ENCODE measurements at places on chromosomes 13 and 19. TPM values are rescaled to one million over a fixed set of nuclear protein-coding genes. Genes with fewer than 3 reads are reported as not detected.

DNA sequence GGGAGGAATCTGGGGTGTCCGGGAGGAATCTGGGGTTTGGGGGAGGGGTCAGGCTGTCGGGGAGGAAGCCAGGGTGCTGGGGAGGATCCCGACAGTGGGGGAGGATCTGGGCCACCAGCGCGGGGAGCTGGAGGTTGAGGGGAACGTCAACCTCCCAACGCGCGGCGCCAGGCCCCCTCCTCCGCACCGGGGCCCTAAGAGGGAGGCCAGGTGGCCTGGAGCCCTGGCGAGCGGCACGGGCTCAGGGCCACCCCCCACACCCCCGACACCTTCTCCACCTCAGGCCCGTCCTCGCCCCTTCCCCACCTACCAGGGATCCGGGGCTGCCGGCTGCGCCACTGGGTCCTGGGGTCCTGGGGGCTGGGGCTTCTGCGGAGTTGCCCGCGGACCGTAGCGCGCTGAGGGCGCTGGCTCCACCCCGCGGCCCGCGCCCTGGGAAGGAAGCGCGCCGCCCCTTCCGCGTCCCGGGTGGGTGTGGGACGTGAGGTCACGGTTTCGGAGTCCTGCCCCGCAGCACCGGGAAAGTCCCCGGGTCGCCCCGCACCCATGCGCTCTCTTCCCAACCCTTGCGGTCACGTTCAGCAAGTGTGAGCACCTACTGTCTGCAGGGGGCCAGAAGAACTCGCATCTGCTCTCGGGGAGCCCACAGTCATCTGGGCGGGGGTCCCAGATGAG, at the start of gene TICAM1:
Gene TICAM1, minus strand, starts transcription at position 409 of the 675 bp plus-strand sequence. CDS start 13,335 bp downstream, outside the sequence.
- no peaks in the 10 kb centered on the region for H3K27me3 ChIP-seq
- H3K27ac ChIP-seq = peak within 1 kb of the TSS; percentile 88

- H3K4me3 ChIP-seq = no peak overlapping the region
- no peak overlapping the region for H3K27ac ChIP-seq
- peak; percentile 81 for DNase-seq
- H3K27me3 ChIP-seq = no peaks in the 10 kb centered on the region
Measured at GRCh38 chr13:49292742-49293486, 45.2 kb downstream of the CDADC1 start.

GRCh38 chr19:33295621-33296487, 6.5 kb downstream of the CEBPA start:
- H3K27me3 ChIP-seq = no peaks in the 10 kb centered on the region
- DNase-seq = no peak
- no peaks in the 10 kb centered on the region for H3K36me3 ChIP-seq
- H3K27ac ChIP-seq = no peak overlapping the region
- H3K4me1 ChIP-seq = peaks cover 9% of the 10 kb centered on the region

DNA sequence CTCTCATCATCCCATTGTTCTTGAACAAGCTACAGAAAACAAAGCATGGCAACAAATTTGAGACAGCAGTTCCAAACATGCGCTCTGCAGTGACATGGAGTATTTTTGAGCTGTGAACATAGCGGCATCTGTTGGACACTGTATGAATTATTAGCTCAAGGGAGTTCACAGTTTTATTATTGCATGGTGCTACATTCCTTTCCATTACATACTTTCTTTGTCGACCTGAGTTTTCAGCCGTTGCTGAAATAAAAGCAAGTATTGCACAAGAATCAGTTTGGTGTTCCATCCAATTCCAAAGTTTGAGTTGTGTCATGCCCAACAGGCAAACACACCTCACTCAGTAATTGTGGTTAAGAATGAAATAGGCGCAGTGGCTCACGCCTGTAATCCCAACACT, 30.1 kb upstream of the METTL21C start:
- H3K36me3 ChIP-seq = no peaks in the 10 kb centered on the region
- H3K4me3 ChIP-seq = no peak overlapping the region
- no peaks in the 10 kb centered on the region for H3K4me1 ChIP-seq
- no peak overlapping the region for H3K27ac ChIP-seq
- DNase-seq = no peak

- no peak for DNase-seq
- H3K4me1 ChIP-seq = no peaks in the 10 kb centered on the region
- H3K36me3 ChIP-seq = no peaks in the 10 kb centered on the region
- no peaks in the 10 kb centered on the region for H3K27me3 ChIP-seq
Measured at GRCh38 chr13:34826432-34826831, 115.6 kb upstream of the NBEA start.

DNA sequence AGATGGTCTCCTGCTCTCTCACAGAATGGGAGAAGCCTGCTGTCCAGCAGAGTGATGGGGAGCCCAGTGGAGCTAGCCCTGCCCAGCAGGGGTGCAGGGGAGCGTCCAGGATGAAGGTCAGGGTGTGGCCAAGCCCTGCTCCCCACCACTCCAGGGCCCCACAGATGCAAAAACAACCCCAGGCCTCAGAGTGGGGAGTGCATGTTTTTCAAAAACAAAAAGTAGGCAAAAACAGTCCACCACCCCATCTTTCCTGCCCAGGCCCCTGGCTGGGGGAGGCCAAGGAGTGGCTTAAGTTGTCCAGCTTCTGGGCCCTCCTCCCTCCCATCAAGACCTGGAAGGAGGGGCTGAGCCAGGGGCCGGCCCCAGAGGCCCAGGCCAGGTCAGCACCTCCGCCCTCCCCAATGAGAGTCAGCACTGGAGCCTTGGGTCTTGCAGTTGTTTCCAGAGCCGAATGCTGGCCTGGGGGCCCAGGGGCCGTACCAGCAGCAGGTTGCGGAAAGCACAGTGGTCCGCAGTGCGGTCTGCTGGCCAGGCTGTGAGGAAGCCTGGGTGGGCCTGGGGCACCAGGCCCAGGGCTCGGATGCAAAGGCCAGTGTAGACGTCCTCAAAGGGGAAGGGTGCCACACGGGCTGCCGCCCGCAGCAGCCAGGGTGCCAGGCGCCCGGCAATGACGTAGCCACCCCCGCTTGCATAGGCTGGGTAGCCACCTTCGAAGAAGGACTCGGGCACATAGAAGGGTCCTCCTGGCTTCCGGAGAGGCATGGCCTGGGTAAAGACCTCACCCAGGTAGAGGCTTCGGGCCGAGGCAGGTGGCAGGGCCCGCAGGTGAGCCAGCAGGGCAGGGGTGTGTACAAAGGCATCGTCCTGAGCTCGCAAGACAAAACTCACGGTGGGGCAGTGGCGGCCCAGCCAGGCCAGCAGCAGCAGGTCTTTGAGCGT, 1.7 kb downstream of the B3GNT8 start:
- no peaks in the 10 kb centered on the region for H3K27me3 ChIP-seq
- H3K4me1 ChIP-seq = no peaks in the 10 kb centered on the region
- H3K36me3 ChIP-seq = peaks cover 38% of the 10 kb centered on the region
- DNase-seq = no peak

DNA sequence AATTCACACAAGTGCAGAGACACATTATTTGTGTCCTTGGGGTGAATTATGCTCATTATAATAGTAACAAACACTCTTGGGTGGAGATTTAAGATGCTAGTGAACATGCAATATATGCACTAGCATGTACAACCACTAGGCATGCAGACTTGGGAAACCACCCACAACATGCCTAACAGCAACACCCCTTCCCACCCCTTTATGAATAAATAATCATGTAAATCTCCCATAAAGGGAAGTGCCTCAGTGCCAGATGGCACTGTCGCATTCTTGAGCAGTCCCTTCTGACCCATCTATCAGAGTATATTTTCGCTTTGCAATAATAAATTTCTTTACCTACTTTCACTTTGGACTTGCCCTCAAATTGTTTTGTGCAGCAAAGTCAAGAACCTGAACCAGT, 1362.2 kb downstream of the OLFM4 start:
- no peak overlapping the region for H3K4me3 ChIP-seq
- DNase-seq = no peak
- no peaks in the 10 kb centered on the region for H3K36me3 ChIP-seq
- no peaks in the 10 kb centered on the region for H3K27me3 ChIP-seq

DNA sequence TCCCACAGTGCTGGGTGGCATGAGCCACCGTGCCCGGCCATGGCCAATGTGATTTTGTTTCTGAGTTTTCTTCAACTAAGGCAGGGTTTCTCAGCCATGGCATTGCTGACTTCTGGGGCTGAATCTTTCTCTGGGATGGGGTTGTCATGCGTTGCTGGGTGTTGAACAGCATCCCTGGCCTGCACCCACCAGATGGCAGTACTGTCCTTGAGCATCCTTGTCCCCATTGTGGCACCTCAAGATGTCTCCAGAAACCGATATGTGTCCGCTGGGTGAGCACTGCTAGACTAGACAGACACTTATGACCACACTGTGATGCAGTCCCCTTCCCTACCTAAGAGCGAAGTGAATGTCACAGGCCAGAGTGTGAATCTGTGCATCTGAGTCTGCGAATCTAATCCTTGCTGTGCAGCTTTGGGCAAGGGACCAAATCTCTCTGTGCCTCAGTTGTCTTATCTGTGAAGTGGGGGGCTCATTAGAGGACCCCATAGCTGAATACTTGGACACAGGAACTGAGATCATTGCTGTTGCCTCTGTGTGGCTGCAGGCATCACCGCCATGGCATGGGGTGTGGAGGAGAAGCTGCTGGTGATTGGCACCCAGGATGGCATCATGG, 50.3 kb upstream of the SIN3B start:
- DNase-seq = no peak
- H3K4me3 ChIP-seq = no peak overlapping the region
- H3K27ac ChIP-seq = no peak overlapping the region

GRCh38 chr19:55224038-55224665, 4.4 kb downstream of the TMEM86B start:
- H3K27me3 ChIP-seq = no peaks in the 10 kb centered on the region
- no peak for DNase-seq
- no peak overlapping the region for H3K27ac ChIP-seq
- no peaks in the 10 kb centered on the region for H3K4me1 ChIP-seq
- H3K36me3 ChIP-seq = peaks cover 3% of the 10 kb centered on the region

DNA sequence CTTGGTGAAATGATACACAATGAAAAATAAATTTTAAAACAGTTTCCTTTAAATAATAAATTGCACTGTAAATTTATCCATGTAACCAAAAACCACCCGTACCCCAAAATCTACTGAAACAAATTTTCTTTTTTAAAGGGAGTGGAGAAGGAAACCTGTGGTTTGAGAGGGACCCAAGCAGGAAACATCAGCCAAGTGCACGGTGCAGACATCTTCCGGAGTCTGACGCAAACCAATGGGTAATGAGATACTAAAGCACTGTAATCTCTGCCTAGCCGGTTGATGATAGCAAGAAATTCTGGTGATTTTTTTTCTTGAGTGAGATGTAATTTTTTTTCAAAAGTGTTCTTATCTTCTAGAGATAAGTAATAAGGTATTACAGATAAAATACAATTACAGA, 115.4 kb downstream of the ABCC4 start:
- no peak overlapping the region for H3K4me3 ChIP-seq
- DNase-seq = no peak
- H3K36me3 ChIP-seq = no peaks in the 10 kb centered on the region

DNA sequence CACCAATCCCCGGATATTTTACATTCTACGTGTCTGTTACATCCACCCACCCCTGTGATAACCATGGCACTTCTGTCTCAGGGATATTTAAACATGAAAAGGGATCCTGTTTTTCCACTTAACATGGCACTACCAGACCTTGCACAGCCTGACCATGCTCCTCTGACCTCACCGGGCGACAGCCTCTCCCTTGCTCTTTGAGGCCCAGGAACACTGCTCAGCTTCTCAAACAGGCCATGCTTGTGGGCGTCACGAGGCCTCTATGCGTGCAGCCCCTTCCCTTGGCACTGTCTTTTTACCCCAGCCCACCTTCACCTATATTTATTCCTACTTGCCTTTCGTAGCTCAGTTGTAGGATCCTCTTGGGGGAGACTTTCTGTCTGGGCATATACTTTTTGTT, 385.6 kb downstream of the UQCRFS1 start:
- no peak for DNase-seq
- H3K4me3 ChIP-seq = no peak overlapping the region
- H3K27ac ChIP-seq = no peak overlapping the region
- H3K36me3 ChIP-seq = no peaks in the 10 kb centered on the region
- no peaks in the 10 kb centered on the region for H3K27me3 ChIP-seq

GRCh38 chr13:75369981-75370380, 112.0 kb downstream of the TBC1D4 start:
- no peak for DNase-seq
- no peaks in the 10 kb centered on the region for H3K27me3 ChIP-seq
- H3K27ac ChIP-seq = peak overlapping the region; percentile 85
- no peak overlapping the region for H3K4me3 ChIP-seq
- no peaks in the 10 kb centered on the region for H3K36me3 ChIP-seq

DNA sequence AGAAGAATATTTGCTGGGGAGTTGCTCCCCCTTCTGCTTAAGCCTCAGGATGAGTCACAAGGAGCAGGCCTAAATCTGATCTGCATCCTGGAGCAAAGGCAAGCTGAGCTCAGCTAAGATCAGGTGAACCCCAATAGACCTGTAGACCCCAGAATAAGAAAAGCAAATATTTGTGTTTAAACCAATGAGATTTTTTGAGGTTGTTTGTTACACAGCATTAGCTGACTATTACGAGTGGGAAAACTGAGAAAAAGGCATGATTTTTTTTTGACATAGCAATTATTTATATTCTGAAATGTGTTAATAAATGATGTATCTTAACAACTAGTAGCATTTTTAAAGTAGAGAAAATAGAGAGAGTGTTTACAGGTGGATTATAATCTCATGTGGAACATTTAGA, 45.1 kb downstream of the ADGRE3 start:
- no peaks in the 10 kb centered on the region for H3K4me1 ChIP-seq
- no peaks in the 10 kb centered on the region for H3K36me3 ChIP-seq
- DNase-seq = no peak
- no peak overlapping the region for H3K27ac ChIP-seq
- no peaks in the 10 kb centered on the region for H3K27me3 ChIP-seq

DNA sequence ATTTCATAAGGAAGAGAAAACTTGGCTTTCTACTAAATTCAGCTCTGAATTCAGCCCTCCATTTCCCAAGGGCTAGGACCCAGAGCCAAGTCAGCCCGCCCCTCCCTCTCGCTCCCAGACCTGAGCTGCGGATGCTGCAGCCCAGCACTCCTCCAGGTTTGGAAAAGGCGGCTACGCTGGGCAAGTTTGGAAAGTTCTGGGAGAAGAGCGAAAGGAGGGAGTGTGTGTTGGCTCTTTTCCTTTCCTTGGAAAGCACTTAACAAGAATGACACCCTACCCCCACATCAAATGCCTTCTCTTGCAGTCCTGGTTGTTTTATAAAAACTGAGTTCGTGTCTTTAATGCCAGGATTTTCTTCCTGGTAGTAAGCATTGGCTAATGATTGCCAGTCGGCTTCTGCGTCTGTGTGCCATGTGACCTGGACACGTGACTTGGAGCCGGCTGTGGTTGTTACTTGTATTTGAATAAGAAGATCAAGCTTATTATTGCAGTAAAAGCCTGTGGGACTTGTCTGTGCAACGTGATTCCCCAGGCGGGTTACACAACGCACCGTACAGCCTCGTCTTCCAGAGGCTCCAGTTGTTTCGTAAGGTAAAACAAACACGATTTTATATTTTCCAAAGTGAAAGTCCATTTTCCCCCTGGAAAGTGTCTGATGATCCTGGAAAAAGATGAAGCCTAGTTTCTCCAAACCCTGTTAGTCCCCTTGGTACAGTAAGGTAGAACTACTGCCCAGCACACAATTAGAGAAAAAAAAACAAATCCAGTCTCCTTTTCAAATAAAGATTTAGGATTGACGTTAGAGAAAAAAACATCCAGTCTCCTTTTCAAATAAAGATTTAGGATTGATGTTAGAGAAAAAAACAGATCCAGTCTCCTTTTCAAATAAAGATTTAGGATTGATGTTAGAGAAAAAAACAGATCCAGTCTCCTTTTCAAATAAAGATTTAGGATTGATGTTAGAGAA, 26.8 kb upstream of the UBE2L5 start:
- DNase-seq = peak; percentile 99
- H3K27ac ChIP-seq = peak overlapping the region; percentile 62
- H3K36me3 ChIP-seq = no peaks in the 10 kb centered on the region
- peak overlapping the region; percentile 54 for H3K4me3 ChIP-seq

CRX gene
- not detected for total RNA-seq

LCP1 gene
- total RNA-seq = 8.6 TPM

CNN1 gene
- total RNA-seq = 592 TPM

GIPR gene
- total RNA-seq = 3.1 TPM

FCER2 gene
- total RNA-seq = not detected
